AG09319 (cell line): ENCODE measurements at places on chromosomes 4 and X.

- DNase-seq, result no peak
Observed at GRCh38 chr4:145694929-145695328, 15.0 kb downstream of the C4orf51 start.

DNA sequence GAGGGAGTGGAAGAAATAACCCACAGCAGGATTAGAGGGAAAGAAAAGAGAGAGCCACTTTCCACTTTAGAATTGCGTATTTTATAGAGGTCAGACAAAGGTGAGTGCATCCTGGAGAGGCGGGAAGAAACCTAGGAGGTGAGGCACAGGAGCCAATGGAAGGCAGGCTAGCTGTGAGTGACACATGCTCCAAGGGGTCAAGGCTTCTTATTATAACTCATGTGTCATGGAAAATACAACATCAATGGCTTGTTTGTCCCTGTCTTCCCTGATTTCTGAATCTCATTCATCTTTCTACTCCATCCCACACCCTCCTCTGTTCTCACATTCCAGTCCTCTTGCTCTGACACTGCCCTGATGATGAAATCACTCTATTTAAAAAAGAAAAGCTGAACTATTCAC is 14.4 kb downstream of the ANXA3 start:
- DNase-seq, result no peak

DNA sequence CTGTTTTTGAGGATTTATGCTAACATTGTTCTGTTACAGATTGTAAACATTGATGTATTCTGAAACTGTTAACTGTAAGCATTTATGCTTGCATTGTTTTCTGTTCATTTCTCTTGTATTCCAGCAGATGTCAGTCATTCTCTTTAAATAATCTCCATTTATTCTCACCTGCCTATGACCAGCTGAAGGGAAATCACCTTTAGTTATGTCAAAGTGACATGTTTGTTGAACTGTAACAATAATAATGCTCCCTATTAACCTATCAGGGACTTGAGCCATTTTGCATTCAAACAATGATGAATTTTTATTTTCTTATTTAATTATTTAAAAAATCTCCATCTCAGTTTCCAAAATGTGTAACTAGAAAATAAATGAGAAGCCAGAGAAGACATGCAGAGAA is 58.0 kb downstream of the SPCS3 start:
- no peak for DNase-seq

GRCh38 chrX:55714161-55714560 is 3.4 kb upstream of the RRAGB start:
- DNase-seq, result no peak

DNA sequence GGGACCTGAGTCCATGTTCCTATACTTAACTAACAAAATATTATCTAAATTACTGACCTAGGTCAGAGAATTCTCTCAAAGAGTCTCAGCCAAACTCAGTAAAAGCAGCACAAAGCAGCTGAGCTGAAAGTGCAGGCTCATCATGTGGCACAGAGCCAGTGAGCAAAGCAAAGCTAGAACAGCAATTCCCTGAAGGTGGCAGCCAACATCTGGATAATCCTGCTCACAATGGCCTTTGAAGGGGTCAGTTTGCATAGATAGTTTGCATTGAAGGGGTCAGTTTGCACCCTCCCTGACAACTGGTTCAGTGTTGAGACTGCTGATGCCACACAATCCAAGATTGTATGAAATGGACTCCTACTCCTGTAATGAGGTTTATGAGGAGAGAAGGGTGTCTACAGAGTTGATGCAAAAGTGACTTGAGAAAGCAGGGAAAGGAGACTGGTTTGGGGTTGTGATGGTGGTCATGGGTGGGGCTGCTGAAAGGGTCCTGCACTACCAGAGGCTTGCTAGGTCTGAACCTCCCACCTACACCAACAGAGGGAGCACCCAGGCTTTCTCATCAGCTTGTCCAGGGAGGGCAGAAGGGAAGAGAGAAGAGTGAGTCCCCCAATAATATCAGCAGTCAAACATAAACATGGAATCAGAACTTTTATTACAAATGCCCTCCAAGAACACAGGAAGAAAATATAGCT is 39.7 kb downstream of the TRIM61 start:
- no peak for DNase-seq

- DNase-seq, result no peak
Observed at GRCh38 chrX:103818842-103819619, 13.0 kb downstream of the RAB9B start.

DNA sequence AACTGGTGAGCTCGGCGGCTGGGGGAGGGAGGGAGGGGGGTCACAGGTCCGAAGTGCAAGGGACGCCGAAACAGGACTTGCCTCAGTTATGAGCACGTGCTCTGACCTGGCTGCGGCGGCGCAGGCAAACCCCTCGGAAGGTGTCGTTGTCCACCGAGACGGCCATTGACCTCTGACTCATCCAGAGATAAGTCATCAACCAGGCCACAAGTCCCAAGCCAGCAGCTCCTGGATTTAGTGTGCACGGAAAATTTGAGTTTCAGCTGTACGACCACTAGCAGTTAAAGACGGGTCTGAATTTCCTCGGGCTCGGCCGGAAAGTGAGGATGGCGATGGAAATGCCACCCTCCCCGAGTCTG is 674 bp downstream of the SH3D19 start:
- DNase-seq, result no peak
